ENCODE measurements at places on chromosomes 11 and 22. TPM values are rescaled to one million over a fixed set of nuclear protein-coding genes. Genes with fewer than 3 reads are reported as not detected.
A peak's percentile ranks its signal among the peaks of the same experiment; 100 is the strongest.

The C11orf68 gene
- 19.9 TPM for total RNA-seq

The OR51M1 gene
- not detected for total RNA-seq

The POTEH gene
- not detected for total RNA-seq

GRCh38 chr11:71283971-71284441 is 31.6 kb upstream of the SHANK2 start:
- DNase-seq = no peak

- no peak for DNase-seq
Observed at GRCh38 chr22:41908411-41909309, 6.2 kb downstream of the SHISA8 start.

DNA sequence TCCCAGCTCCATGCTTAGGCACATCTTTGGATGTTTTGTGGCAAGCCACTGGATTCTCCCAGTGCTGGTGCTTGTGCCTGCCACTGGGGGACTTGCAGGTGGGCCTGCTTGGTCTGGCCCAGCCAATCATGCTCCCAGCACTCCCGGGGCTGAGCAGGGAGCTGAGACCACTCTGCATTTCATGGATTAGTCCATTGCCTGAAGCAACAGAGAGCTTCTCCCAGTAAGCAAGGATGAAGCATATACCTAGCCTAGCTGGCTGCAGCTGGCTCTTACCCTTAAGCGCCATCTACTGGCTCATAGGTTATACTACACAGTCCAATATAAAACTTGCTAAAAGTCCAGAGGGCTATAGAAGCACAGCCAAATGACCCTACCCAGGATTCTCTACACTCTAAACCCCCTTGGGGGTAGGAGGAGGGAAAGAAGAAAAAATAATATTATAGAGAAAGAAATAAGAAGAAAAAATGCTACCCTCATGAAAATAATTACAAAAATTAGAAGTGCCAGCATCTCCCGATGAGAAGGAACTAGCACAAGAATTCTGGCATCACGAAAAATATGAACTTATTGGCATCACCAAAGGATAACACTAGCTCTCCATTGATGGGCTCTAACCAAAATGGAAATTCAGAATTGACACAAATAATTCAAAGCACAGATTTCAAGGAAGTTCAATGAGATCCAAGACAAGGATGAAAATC is 275.3 kb downstream of the C11orf87 start:
- DNase-seq = peak; percentile 8
